ENCODE measurements at places on chromosomes 2 and 18.

- DNase-seq = no peak
Observed at GRCh38 chr2:201254081-201254730, 6.1 kb upstream of the CASP8 start.

GRCh38 chr2:173094731-173095130 is 19.1 kb downstream of the MAP3K20 start:
- no peak for DNase-seq

DNA sequence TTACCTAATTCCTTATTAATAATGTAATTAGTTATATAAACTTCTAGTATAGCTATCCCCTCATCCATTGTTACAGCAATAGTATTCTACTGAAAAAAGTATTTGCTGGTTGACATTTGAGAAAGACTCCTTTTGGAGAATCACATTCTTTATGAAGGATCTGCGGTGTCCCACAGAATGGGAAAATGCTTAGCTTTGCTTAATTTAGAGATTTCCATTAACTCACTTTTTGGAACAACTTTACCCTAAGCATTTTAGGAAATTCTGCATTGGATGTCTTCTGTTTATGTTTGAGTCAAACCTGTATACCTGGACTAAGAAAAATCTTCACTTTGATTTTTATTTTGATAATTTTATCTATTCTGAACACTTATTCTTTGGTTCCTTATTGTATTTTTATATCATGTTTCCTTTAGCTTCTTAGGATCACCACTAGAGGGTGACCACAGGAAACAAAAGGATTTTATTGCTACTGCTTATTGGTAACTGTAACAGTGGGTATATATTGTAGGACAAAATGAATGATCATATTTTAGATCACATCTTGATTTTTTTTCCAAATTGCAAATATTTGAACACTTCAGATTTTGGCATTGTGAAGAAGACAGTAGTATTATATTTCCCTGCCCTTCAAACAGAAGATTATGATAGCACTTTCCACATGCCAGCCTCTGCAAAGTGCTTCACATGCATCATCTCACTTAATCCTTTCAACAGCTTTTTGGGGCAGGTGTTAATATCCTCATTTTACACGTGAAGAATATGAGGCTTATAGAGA is 79.6 kb downstream of the MIB1 start:
- DNase-seq = no peak

GRCh38 chr18:48488388-48488850 is 50.4 kb upstream of the CTIF start:
- peak; percentile 91 for DNase-seq

DNA sequence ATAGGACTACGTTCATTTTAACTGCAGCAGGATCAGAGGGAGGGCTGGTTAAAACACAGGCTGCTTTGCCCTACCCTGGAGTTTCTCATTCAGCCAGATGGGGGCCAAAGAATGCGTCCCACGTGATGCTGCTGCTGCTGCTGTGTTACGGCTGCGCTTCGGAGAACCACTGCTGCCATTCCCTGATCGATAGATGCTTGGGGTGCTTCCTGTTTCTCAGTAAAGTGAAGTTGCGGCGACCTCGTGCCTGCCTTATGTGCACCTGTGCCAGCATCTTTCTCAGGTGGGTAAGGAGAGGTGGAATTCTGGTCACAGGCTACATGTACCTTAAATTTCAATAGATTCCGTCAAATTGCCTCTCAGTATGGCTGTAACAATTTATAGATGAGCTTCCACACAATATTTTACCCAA is 24.7 kb upstream of the TOGARAM2 start:
- no peak for DNase-seq

GRCh38 chr18:26971409-26971808 is 105.9 kb upstream of the AQP4 start:
- no peak for DNase-seq

DNA sequence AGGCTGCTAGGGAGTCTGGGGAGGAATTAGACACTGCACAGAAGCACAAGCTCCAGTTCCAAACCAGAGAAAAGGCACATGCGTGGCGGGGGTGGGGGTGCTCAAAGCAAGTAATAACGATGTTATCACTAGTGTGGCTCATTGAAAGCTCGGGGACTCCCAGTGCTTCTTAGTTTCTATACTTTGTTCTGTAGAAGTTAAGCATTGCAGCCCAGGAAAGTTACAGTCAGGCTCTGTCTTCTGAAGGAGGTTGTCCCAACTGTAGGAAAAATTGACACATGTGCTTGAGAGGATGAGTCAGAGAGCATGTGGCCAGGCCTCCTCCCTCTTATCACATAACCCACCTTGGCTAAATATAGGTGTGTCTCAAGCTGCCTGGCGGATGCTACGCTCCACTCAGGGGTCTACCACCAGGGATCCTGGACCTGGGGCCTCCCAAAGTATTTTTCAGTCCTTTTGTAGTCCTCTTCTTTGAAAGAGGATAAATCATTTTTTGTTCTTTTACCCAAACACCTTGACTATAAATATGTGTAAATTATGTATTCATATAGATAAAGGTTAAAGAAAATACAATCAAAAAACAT is 3.8 kb downstream of the GALNT5 start:
- DNase-seq = no peak

GRCh38 chr18:61766266-61766884 is 126.4 kb downstream of the RNF152 start:
- DNase-seq = no peak

DNA sequence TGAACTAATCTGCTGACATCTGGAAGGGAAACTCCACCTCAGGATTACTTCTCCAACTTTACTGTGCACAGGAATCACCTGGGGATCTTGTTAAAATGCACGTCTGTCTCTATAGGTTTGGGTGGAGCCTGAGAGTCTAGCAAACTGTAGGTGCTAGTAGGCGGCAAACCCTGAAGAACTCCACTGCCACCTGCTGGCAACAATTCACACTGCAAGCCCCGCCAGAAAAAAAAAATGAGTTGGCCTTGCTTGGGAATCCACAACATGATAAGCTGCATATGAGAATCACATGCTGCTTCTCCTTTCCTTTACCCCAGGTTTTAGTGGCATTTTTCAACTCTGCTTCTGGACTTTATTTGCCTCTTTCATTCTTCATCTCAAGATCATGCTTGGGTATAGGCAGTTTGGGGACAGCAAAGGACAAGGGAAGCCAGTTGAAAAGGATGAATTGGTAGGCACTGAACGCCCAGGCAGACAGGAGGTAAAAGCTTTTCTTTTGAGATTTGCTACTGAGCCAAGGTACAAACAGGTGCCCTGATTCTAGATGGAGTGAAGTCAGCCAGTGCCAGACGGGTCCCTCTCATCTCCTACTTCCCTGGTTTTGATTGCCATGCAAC is 88.8 kb downstream of the VIT start:
- DNase-seq = peak; percentile 69

DNA sequence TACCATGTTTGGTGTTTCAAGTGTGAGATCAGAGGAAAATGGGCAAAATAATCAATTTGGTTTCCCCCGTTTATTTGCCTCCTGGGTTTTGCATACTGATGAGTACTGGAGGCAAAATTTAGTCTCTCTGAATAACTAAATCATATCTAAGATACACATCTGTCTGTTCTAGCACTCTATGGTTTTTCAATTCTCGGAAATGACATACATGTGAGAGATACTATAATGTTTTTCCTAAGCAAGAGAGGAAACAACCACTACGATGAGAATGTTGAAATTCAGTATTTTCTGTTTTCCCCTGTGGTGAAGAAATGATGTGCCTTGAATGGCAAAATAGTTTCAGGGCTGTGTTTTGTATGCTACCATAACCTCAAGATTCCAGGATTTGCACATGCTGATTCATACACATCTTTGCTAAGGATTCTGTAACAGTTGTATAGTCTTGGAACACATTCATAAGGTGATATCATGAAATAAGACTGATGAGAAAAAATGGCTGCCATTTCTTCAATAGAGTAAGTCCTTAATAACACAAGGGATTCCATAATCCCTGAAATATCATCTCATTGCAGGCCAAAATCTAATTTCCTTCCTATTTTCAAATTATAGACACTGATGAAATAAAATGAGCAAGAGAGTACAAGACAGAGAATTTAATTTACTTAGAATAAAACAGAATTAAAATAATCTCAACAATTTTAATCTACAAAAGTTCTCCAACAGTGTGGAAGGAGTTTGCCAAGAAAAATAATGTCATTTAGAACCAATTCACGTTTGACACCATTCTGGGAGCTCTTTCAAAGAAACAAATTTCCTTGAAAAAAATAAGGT is 316.6 kb downstream of the FIGN start:
- no peak for DNase-seq
